Activated CD4-positive, alpha-beta T cell treated with anti-CD3 and anti-CD28 coated beads for 4 hours (primary cell): ENCODE measurements at places on chromosomes 6 and 20.

DNA sequence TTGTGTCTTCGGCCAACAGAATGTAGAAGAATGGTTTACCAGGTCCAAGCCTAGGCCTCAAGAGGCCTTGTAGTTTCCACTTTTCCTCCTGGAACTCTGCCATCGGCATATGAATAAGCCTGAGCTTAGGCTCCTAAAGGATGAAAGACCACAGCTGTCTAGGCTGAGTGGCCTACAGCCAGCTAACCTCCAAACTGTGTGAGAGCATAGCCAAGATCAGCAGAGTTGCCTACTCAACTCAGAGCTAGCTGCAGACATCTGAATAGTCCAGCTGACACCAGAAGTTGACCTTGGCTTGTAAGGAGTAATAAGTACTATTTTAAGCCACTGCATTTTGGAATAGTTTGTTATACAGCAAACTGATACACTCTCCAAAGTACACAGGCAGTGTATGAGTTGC, 52.6 kb upstream of the SMIM29 start:
- DNase-seq = no peak

GRCh38 chr6:125048274-125048673, 86.0 kb downstream of the RNF217 start:
- DNase-seq = no peak

- no peak for DNase-seq
Measured at GRCh38 chr6:146861716-146862115, 262.9 kb downstream of the ADGB start.

DNA sequence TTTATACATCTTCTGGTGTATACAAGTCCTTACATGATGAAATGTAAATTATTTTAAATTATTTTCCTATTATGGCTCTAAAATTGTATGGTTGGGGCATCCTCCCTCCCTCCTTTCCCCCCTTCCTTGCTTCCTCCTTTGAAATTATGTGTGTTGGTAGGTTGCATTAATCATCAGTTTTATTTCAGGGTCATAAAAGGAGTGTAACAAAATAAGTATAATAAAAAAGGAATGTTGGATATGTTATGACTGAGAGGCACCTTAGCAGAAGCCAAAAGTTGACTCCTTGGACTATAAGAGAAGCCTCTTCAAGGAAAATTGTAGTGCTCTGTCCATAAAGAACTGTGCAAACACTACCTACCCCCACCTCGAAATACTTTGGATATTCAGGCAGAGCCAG, 46.6 kb upstream of the PTPRK start:
- DNase-seq = no peak

- no peak for DNase-seq
Measured at GRCh38 chr6:10384610-10385523, 30.0 kb downstream of the TFAP2A start.

GRCh38 chr20:722822-723644, 45.3 kb downstream of the SLC52A3 start:
- DNase-seq = no peak

GRCh38 chr6:106080763-106081095, 5.4 kb upstream of the PRDM1 start:
- no peak for DNase-seq

DNA sequence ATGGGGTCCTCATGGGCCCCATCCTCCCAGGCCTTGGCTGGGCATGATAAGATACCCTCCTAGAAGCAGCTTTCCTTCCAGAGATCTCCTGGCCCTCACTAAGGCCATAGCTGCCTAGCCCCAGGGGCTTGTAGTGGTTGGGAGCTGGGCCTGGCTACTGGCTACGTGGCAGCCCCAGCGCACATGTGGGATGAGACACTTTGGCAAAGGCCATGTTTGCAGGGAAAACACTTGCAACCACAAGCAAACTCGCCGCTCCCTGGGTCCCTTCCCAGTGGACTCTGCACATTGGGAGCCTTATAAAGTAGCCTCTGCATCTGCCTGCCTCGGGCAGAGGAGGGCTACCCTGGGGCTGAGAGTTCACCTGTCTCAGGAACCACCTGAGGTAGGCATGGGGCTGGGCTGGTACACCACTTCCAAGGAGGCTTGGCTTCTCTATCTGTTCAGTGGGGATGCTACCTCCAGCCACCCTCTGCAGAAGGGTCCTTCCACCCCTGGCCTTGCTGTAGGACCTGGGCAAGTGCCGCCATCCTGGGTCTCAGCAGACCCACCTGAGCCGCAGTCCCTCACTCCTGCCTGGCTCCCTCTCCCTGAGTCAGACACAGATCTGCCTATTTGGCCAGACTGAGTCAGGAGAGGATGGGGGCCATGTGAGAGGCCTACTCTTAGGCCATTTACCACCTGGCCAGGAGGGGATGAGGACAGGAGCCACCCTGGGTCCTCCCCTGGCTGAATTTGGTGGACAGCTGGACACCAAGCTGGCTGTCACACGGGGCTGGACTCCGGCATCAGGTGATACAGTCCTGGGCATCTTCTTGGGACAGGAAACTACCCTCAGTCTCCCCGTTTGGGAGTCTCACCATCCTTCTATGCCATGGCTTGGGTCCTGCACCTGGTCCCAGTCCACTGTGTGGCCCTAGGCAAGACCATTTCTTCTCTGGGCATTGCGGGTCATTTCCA, at the start of gene BPIFB2:
BPIFB2 (plus strand) TSS at position 329 of the 960 bp plus-strand sequence. CDS start 871 bp downstream, outside the sequence.
- DNase-seq = no peak

GRCh38 chr20:42095221-42095620, 477.0 kb upstream of the CHD6 start:
- DNase-seq = no peak

- no peak for DNase-seq
Measured at GRCh38 chr20:22905658-22906057, 129.5 kb upstream of the SSTR4 start.

- no peak for DNase-seq
Measured at GRCh38 chr6:75502884-75503283, 9.3 kb upstream of the FILIP1 start.

DNA sequence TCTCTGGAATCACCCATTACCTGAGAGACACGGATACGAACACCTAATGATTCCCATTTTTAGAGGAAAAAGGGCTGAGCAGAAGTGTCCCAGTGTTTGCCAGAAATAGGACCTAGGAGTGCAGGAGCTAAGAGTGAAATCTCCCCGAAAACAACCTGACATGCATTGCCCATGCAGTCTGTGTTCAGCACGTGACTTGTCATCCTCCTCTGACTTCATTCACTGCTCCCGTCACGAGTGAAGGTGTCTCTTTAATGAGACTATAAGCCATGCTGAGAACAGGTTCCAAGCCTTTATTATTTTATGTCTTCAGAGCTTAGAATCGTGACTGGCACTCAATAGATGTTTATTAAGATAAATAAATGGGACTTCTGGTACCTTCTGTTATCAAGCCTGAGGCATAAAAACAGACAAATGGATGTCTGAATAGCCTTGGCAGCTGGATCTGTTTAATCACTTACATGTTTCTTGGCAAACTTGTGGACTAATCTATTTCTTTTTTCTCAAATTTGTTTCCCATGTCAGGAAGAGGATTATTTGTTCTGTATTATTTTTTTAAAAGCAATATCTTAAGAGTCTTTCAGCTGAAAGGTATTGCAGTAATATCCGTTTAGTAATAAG, 3.7 kb upstream of the MLIP start:
- no peak for DNase-seq

GRCh38 chr20:25046181-25046641, 11.7 kb downstream of the ACSS1 start:
- no peak for DNase-seq

DNA sequence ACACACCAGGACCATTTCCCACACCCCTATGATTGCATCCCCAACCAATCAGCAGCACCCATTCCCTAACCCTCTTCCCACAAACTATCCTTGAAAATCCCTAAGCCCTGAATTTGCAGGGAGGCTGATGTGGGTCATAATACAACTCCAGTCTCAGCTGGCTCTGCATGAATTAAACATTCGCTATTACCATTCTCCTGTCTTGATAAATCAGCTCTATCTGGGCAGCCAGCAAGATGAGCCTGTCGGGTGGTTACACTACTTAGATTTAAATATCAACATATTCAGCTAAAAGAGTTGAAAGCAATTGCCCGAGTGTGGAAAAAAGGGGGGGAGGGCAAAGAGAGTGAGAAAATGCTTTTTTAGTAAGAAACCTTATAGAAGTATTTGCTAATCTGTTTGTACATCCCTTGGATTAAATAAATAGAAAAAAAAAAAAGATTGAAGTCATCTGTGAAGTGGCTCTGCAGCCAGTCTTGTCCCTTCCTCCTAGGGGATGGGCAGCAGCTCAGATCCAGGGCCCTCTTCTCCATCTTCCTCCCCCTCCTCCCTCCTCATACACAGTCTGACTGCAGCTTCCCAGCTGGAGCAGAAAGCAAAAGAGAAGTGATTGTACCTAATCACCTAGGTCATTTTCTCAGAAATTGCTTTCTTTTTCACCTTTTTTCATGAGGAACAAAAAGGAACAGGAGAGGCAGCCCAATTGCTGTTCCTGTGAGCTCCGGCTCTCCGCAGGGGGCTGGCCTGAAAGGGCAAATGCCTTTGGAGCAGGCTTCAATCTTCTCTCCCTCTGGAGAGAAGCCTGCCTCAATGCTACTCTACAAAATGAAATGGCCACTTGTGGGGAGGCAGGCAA, 356.6 kb upstream of the SULF2 start:
- DNase-seq = no peak

- peak; percentile 37 for DNase-seq
Measured at GRCh38 chr6:151389618-151390275, 1.6 kb downstream of the ZBTB2 start.

- peak; percentile 64 for DNase-seq
Measured at GRCh38 chr6:35919827-35920751, 809 bp downstream of the SRPK1 start.

- DNase-seq = no peak
Measured at GRCh38 chr6:157994125-157994795, 12.6 kb downstream of the SYNJ2 start.

DNA sequence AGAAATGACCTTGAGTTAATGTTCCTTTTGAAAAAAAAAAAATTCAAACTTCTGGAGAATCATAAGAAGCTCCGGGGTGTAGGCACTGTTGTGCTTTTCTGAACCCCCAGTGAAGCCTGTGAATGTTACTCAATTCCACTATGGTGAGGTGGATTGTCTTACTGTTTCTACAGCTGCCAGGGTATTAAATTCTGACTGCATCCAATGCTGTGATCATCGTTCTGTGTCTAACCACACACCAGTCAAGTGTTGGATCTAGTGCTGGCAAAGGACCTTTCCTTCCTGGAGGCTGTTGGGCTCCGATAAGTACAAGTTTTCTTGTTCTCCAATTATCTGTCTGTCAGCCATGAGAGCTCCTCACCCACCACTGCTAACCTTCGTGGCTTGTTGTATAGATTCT, 162.0 kb upstream of the EPHA7 start:
- DNase-seq = no peak

GRCh38 chr20:6735942-6736845, 31.3 kb upstream of the BMP2 start:
- DNase-seq = no peak

GRCh38 chr6:43683708-43684455, 3.7 kb downstream of the MRPS18A start:
- DNase-seq = no peak

GRCh38 chr6:53579338-53579737, 34.4 kb upstream of the GCLC start:
- no peak for DNase-seq

- DNase-seq = no peak
Measured at GRCh38 chr6:157991067-157991432, 9.4 kb downstream of the SYNJ2 start.

DNA sequence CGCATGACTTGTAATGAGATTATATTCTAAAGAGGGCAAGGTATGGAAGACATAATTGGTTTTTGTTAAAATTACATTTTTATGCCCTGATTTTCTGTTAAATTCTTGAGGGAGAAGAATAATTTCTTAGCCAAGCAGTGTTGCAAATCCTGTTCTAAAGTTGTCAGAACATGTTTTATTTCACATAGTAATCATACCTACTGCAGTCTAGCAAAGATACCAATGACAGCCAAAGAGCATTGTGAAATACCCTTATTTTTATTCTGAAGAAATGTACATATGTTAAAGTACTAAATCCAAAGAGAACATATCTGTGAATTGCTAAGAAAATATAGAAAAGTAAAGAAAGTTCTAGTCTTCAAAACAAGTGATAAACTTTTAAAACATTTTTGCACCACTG, 39.6 kb upstream of the SMIM8 start:
- DNase-seq = no peak

- DNase-seq = no peak
Measured at GRCh38 chr20:49346682-49347081, 68.8 kb upstream of the ZNFX1 start.

- no peak for DNase-seq
Measured at GRCh38 chr6:87982134-87982533, 65.5 kb upstream of the SPACA1 start.

DNA sequence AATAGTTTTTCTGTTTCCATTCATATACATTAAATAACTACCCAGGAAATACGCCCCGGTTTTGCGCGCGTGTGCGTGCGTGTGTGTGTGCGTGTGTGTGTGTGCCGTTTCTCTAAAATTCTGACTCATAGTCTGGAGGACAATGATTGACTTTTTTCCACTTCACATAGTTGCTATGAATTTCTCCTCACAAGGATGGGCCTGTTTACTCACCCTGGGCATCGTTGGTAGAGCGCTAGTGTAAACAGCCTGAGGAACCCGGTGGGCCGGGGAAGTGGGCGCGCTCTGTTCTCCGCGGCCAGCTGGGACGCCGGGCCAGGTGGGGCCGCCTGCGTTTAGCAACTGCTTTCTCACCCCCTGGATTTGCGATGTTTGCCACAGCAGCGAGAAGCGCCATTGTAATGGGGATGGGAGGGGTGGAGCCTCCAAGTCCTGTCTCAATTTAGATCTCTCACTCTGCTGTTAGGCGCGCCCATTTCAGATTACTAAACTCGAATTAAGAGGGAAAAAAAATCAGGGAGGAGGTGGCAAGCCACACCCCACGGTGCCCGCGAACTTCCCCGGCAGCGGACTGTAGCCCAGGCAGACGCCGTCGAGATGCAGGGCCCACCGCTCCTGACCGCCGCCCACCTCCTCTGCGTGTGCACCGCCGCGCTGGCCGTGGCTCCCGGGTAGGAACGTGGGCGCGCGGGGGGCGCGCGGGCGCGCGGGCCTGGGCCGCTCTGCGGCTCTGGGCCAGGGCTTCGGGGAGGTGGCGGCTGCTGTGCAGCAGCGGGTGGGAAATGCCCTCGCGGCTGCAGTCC, at the start of gene CD109:
CD109 (plus strand) TSS at position 585 of the 803 bp plus-strand sequence; CDS start at position 598, 13 bp downstream.
- peak; percentile 65 for DNase-seq

GRCh38 chr6:109237077-109237985, 142.0 kb downstream of the CEP57L1 start:
- no peak for DNase-seq

DNA sequence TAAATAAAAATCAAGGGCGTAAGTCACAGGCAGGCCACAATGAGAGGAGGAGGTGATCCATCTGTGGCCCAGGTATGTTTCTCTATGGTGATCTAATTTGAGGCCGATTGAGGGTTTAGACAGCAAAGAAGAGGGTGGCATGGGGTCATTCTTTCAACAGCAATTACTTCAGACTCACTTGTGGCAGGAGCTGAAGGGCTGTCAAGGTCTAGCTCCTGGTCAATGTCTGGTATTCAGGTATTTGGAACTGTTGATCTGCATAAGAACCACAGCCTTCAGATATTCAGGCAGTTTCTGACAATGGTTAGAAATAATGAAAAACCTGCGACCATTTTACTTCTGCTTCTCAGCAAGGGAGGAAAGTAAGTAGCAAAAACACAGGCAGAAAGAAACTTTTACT, 259.6 kb downstream of the FOXC1 start:
- DNase-seq = no peak

- no peak for DNase-seq
Measured at GRCh38 chr6:142412241-142412640, 110.4 kb downstream of the ADGRG6 start.

GRCh38 chr20:39378776-39379175, 416.6 kb downstream of the DHX35 start:
- no peak for DNase-seq
